ENCODE measurements at places on chromosomes 3 and 15. TPM values are rescaled to one million over a fixed set of nuclear protein-coding genes. Genes with fewer than 3 reads are reported as not detected.

Gene ERICH6
- 0.28 TPM for total RNA-seq

Gene HPS3
- total RNA-seq, result 68.0 TPM

Gene MST1
- 14.0 TPM for total RNA-seq

Gene POLQ
- total RNA-seq, result 11.9 TPM

Gene KLHL40
- not detected for total RNA-seq

Gene LRRC2
- not detected for total RNA-seq

Gene POLR2M
- total RNA-seq, result 76.6 TPM

Gene TMEM202
- not detected for total RNA-seq

Gene CRABP1
- total RNA-seq, result 6.7 TPM

Gene SH3GL3
- not detected for total RNA-seq

Gene PARL
- 82.3 TPM for total RNA-seq

Gene GOLGA8J
- total RNA-seq, result 0.44 TPM

Gene DZIP1L
- 11.1 TPM for total RNA-seq

Gene CAMK2N2
- 5.7 TPM for total RNA-seq

Gene NOX5
- 0.26 TPM for total RNA-seq

Gene PLSCR4
- 3.5 TPM for total RNA-seq

Gene GUCA1C
- not detected for total RNA-seq

Gene PLSCR5
- not detected for total RNA-seq

Gene TGFBR2
- 45.9 TPM for total RNA-seq

Gene C3orf85
- not detected for total RNA-seq

Gene COL6A6
- total RNA-seq, result not detected

Gene MINAR1
- 0.62 TPM for total RNA-seq

Data from Panc1 (cell line).